Stimulated activated naive CD8-positive, alpha-beta T cell treated with anti-CD3 and anti-CD28 coated beads, Interleukin-15, Interleukin-2, amounts not matched to agents 100 U/mL and 50 U/mL, for 24 hours (primary cell): ENCODE measurements at places on chromosomes 13 and 19.

- DNase-seq, result no peak
Measured at GRCh38 chr19:13013649-13014048, 18.4 kb downstream of the NFIX start.

DNA sequence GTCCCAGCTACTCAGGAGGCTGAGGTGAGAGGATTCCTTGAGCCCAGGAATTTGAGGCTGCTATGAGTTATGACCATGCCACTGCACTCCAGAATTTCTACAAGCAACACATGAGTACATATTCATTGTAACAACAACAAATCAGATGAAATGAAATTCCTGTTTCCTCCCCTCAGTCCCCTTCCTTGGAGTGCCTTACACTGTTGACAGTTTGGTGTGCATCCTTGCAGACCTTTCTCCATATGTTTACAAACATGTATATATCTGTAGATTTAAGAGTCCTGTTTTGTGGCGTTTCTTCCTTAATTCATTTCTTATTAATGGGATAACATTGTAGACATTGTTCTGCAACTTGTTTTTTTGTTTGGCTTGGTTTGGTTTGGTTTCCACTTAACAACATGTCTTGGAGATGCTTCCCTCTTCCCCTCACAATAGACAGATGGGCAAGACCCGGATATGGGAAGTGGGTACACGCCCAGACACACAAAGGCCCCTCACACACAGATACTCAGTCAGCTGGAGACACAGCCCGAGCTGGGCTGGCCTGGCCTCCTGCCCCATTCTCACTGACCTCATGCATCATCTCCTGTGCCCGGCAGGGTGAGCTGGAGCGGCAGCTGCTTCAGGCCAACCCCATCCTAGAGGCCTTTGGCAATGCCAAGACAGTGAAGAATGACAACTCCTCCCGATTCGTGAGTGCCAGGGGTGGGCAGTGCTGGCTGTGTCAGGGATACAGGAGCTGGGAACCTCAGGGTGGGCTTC is 21.7 kb downstream of the MYH14 start:
- no peak for DNase-seq

DNA sequence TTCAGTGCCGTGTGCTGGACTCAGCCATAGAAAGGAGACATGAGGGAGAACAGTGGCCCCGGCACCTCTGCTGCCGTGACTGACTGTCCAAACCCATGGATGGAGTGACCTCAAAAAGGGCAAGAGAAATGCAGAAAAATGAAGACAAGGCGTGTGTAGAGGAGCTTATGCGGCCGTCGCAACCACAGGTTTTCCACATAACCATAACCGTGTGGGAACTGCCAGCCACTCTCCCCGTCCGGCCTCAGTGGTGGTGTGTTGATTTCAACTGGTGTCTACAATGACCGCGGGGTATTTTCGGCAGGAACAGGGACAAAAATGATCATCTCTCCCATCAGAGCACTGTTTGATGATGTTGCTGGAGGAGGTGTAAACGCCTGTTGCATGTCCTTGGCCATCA is 42.9 kb upstream of the F7 start:
- no peak for DNase-seq

DNA sequence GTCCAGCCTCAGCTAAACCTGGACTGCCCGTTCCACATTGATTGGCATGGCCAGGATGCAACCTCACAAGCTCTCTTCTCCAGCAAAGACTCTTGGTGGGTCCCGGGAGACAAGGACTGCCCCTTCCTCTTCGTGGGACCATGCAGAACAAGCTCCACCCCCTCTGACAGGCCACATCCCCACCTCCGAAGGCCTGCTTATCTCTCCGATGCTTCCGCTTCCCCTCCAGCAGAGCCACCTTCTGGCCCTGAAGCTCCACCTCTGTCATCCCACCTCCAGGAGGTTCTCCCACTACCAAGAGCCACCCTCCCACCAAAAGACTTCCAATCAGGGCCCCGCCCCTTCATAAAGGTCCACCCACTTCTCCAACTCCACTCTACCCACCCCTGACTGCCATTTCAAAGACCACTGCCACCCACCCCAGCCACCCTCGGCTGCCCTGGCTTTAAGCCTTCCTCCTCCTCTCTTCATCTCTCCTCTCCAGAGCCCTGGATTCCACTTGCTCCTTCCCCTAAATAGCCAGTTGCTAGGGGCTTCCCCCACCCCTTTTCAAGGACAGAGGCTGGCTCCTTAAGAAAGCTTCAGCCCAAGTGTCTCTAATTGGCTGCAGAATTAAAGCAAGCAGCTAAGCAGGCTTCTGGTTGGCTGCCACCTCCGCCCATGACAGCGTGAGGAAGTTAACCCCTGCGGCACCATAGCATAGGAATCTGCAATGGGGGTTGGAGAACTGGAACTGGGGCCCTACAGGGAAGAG is 9.9 kb downstream of the LRFN1 start:
- DNase-seq, result no peak

DNA sequence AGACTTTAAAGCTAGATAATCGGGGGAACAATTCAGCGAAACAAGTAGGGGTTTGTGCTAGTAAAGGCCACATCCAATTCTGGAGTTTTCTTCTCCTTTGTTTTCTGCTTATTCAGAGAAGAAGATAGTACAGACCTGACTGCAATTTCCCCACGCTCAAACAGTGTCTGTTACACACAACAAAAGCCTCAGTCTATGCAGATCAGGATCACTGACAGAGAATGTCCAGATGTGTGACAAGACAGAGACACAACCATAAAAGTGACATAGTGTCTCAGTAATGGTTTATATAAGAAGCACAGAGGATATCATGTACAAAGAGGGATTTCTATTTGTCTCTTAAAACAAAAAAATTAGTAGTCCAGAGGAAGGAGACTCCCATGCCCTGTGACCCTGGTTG is 70.7 kb upstream of the GTF3A start:
- DNase-seq, result no peak

- no peak for DNase-seq
Measured at GRCh38 chr19:1058112-1058511, 8.9 kb upstream of the ARHGAP45 start.

DNA sequence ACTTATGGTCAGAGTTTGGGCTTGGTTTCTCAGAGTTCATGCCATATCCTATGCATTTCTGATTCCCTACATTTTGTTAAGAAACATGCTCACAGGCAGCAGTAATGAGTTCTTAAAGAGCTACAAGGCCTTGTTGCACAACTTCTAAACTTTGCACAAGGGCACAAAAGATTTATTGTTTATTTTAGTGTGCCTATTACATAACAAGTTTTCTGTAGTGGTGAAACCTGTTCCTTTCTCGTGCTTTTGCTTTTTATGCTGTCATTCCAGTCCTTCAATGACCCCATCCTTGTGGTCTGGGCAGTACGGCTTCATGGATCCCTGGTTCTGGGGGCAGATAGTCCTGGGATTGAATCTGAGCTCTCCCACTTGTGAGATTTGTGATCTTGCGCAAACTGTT is 17.8 kb downstream of the ZNF507 start:
- no peak for DNase-seq

DNA sequence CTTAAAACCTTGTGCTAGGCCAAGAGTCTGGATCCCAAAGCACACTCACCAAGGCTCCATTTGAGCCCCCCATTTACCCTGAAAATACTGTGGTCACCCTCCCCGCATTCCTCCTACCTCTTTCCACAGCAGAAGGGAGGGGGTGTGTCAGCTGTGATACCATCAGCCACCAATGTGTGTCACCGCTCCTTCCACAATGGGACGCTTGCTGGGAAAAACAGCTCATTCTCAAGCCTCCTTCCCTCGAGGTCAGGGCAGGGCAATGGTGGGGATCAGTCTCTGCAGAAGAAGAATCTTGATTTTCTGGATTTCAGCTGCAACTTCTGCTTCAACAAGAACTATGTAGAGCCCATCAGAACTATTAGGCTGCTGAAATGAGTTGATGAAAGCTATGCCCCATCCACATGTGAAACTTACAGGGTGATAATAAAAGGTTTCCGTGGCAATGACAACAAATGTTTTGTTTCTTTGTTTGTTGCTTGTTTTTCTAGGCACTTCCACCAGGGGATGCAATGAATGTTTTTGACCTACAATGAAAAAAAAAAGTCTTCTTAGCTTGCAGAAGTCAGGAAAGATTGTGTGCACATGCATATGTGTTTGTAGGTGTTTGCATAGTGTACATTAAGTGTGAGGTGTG is 26.4 kb upstream of the ZNF507 start:
- DNase-seq, result peak; percentile 12

DNA sequence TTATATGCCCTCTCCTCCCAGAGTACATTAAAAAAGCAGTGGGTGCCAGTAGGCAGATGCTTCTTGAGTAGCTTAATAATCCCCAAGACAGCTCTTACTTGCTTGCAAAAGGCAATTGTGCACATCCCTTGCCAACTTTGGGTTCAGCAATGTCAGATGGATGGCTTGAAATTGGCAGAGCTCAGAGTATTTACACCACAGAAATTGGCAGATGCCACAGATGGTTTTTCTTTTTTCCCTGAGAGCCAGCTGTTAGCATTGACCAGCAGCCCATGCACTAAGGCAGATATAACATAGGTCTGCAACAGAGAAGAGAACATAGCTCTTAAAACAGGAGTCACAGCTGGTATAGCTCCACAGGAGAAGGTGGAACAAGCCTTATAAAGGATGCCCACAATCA is 18.4 kb upstream of the RNASEH2B start:
- DNase-seq, result no peak

DNA sequence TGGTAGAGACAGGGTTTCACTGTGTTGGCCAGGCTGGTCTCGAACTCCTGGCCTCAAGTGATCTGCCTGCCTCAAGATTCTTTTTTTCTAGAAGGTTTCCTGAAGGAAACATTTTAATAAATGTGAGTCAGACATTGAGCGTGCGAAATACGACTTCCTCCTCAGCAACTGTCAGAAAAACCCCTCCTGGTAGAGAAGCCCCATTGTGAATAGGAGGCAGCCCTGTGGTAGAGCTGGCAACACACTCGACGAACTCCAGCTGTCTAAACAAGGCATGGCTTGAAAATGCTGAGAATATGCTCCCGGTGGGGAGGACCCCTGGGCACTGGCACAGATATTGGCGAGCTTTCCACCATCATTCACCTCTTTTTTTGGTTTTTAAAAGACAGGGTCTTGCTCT is 9.8 kb downstream of the ZNF333 start:
- DNase-seq, result no peak

DNA sequence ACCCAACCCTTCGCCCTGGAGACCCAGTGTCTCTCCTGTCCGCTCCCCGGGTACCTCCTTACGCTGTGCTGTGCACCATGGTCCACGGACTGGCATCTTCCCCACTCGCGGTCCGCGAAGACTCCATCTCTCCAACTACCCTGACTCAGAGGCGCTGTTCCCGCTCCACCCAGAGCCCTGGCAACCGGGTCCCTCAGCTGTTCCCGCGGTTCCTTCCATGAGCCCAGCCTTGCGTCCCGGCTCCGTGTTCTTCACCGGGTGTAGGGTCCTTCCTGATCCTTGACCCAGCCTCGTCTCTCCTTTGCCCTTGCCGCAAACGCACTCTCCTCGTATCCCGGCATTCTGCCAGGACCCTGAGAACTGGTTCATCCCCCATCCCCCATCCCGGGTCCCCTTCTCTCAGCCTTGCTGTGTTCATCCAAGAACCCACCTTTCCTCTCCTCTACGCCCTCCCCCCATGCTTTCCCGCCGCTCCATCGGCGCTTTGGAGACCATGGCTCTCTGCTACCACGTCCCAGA is 664 bp downstream of the ICAM5 start:
- DNase-seq, result no peak

- no peak for DNase-seq
Measured at GRCh38 chr13:104011505-104012241, 945.5 kb upstream of the SLC10A2 start.

GRCh38 chr13:29511980-29512379 is 83.5 kb downstream of the SLC7A1 start:
- DNase-seq, result no peak

DNA sequence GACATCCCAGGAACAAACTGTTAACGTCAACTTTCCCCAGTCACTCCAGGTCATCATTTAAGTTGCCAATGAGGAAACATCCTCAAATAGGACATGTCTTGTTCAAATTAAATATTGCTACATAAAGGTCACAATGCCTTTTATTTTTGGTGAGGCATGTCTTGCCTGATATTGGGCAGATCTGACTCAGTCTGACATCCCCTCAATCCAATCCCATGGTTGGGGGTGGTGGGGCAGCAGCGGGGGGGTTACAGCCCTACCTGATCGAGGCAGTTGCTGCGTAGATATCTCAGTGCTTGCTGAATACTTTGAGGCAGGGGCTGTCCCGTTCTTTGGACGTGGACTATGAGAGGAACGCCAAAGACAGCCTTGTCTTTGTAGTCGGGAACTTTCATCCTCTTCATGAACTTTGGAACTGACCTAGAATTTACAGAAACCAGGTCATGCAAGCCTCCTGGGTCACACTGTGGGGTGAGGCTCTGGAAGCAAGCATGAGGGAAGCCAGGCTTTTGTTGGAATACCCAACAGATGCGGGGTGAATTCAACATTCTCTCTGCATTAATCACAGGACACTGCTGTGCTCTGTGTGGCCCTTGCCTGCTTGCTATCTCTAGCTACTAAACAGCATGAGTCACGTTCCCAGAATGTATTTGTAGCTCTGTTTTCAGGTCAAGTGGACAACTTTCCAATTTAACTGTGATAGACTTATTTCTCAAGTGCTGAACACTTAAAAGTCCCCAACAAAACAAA is 109.8 kb downstream of the KL start:
- DNase-seq, result no peak

DNA sequence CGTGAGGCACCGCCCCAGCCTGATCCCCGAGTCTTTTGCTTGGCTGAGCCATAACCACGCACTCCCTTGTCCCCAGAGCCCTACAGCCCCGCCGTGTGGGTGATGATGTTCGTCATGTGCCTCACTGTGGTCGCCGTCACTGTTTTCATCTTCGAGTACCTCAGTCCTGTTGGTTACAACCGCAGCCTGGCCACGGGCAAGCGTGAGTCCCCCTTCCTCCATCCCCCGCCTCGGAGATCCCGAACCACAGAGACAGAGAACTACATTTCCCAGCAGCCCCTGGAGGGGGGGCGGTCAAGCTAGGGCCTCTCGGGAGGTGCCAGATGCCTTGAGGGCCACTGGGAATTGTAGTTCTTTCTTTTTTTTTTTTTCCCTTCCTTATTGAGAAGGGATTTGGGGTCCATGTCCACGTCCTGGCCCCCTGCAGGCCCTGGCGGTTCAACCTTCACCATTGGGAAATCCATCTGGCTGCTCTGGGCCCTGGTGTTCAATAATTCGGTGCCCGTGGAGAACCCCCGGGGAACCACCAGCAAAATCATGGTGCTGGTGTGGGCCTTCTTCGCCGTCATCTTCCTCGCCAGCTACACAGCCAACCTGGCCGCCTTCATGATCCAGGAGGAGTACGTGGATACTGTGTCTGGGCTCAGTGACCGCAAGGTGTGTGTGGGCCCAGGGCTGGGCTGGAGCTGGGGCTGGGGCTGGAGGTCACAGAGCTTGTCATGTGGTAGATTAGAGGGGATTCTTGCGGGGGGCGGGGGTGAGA is 25.9 kb downstream of the GRIN2D start:
- DNase-seq, result peak; percentile 82
